WTC11 (cell line): ENCODE measurements at places on chromosomes 3 and 15. TPM values are rescaled to one million over a fixed set of nuclear protein-coding genes. Genes with fewer than 3 reads are reported as not detected.

The LRRIQ4 gene
- total RNA-seq = 0.09 to 0.34 TPM (median 0.18 TPM) in 3 replicates

The AHSG gene
- total RNA-seq = 1.5 to 1.9 TPM (median 1.8 TPM) in 3 replicates

The ASB14 gene
- total RNA-seq = not detected in 3 replicates

The SMCO1 gene
- not detected in 3 replicates for total RNA-seq

The CSTA gene
- total RNA-seq = not detected in 3 replicates

GRCh38 chr3:71486831-71487230 lies 96.7 kb downstream of the FOXP1 start:
- DNase-seq = no peak

DNA sequence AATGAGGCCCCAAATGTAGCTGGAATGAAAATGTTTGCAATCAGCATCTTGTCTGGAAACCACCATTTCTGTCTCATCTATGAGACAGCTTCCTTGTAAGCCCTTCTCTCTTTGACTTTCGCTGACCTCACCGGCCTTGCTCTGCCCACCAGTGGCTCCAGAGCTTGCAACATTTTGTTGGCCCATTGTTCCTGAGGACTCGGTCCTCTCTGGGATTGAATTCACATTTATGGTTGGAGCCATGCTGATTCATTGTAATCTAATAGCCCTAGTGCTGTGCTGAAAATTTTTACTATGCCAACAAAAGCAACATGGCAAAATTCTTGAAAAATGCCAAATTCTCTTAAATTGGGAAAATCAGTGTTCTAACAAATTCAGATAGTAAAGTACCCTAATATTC lies 37.2 kb downstream of the ABHD5 start:
- DNase-seq = no peak

- no peak for DNase-seq
Measured at GRCh38 chr3:7573330-7573729, 712.4 kb downstream of the GRM7 start.

- DNase-seq = no peak
Measured at GRCh38 chr15:73293773-73294172, 75.0 kb downstream of the HCN4 start.

DNA sequence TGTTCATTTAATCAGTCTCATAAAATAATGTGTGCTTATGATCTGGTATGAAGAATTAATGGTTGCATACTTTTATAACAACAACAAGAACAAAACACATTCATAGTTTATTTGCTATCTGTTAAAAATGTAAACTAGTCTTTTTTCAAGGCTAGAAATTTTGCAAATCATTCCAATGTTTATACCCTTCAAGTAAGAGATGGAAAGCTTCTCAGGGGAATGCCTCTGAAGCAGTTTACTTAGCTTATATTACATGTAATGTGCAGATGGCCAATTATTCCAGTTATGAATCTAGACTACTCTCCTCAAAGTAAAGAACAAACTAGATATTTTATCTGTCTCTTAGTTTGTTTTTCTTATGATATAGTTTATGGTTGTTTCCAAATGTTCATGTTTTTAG lies 575.4 kb downstream of the NAALADL2 start:
- DNase-seq = no peak

GRCh38 chr15:88756521-88756920 lies 46.7 kb upstream of the ACAN start:
- no peak for DNase-seq

DNA sequence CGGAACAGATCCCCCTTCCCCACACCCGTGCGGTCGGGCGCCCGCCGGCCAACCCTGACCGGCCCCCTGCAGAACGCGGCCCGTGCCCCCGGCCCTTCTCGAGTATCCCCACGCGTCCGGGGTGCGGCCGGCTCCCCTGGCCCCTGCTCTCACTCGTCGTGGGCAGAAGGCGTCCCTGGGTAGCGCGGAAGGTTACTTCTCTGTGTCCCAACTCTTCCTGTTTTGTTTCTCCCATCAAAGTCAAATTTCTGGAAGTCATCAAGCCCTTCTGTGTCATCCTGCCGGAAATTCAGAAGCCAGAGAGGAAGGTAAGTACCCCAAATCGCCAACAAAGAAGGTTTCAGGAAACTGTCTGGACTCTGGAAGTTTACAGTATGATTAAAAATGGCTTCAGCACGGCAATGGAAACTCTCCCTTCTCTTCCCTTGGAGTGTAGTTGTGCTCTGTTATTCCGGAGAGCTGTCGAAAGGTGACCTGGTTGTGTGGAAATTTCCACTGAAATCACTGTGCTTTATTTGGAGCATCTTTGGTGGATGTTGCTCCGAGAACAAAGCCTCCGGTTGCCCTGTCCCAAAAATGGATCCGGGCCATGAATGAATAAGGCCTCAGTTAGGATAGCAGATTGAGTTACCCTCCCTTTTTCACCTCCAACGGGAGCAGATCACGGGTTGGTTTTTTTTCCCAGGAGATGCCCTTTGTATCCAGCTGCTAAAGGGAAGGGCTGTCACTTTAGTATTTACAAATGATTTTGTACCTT lies 536 bp downstream of the SEC61A1 start:
- no peak for DNase-seq

GRCh38 chr3:171186817-171187500 lies 160.4 kb upstream of the SLC2A2 start:
- no peak for DNase-seq

DNA sequence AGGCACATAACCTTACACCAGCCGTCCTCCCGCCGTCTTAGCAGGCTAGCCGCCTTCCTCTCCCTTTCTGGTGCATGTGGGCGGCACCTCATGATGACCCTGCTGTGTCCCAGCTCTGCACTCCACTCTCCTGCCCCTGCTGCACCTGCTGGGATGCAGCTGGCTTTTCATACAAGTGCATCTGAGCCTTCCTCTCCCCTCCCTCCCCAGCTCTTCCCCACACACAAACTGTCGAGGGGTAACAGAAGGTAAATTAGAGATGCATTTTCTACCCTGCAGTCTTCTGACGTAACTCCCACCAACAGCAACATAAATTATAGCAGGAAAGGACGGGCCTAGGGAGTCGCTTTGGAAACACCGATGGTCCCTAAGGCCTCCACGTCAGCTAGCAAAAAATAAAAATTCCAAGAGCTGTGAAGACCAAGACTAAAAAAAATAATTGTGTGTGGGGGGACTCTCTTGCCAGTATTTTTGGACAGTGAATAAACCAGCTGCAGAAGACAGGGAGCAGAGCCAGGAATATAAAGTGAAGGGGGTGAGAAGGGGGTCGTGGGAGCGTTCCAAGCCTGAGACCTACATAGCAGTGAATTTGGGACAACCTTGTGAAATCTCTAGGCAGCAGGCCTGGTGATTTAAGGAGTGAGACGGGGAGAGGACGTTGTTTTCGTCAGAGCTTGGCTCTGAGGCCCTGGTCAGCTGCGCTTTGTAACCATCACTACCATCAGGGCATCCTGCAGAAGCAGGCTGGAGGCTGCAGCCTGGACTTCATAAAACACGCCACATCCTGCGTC lies 216.2 kb downstream of the ADAMTS17 start:
- DNase-seq = no peak

DNA sequence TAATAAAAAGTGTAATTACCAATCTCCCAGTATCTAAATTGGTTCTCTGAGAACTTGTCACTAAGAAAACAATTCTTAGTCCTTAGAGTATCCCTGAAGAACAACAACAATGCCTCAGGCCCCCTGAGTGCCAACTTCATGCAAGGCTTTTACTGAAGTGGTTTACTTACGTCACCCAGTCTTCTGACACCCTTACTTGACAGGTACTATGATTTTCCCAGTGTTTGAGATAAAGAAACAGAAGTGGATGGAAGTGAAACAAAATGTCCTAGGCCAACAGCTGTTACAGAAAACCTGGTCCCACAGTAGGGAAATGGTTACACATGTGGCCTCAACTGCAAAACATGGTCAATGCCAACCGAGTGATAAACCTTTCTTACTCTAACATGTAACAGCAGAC lies 331.1 kb downstream of the FOXP1 start:
- no peak for DNase-seq

GRCh38 chr15:98554272-98555172 lies 93.8 kb upstream of the IGF1R start:
- DNase-seq = no peak

GRCh38 chr15:58043192-58043903 lies 22.2 kb downstream of the ALDH1A2 start:
- peak; percentile 29 for DNase-seq

DNA sequence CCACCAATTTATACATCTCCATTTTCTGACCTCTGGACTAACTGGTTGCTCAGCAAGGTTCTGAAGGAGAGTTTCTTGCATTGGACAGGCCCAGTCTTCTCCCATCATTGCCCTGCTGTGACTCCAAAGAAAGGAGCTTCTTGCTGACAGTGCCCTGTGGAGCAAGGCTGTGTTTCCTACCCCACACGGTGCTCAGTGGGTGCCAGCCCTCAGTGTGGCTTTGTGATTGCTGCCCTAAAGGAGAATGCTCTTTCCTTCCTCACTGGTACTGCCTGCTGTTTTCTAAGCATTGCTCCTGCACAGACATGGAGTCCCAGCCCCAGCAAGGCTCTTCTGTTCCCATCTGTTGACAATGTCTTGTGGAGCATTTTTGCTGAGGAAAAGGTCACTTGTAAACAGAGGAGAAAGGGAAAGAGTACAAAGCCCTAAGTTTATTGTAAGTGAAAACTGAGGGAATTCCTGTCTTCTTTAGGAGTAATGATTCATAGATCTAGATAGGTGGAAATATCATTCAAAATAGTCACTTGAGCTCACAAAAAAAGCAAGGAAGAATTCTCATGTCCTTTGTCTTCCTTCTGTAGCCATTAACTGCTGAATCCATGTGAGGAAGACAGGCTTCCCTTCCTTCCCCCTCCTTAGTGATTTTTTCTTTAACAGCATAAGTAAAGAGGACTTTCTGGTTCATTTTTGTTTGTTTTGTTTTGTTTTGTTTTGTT lies 62.9 kb downstream of the HMG20A start:
- no peak for DNase-seq

- DNase-seq = no peak
Measured at GRCh38 chr3:132134611-132135010, 99.8 kb upstream of the CPNE4 start.

DNA sequence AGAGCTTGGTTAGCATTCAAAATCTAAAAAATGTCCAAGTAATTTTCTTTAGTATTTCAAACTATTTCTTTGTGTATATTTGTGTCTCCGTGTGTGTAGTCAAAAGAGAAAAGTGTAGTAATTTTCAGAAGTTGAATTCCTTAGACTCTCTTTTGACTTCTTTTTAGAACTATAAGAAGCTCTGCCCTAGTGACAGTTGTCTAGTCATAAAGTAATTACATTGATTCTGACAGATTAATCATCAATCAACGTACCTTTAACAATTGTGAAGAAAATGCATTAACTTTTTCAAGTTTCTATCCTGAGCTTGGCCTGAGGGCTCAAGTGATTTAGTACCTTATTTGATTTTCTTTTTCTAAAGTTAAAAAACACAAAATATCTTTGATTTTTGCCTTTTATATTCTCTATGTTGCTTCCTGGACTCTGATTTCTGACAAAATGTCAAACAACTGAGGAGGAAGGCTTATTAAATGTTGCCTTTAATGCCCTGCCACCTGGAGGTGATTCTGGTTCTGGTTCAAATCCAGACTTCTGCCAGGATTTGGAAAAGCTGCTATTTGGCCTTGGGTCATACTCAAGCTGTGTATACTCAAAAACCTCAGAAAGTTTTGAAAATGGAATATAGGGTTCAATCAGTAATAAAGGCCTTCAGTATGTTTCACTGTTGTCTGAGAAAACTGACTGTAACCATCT lies 653.6 kb downstream of the NSUN3 start:
- peak; percentile 9 for DNase-seq

DNA sequence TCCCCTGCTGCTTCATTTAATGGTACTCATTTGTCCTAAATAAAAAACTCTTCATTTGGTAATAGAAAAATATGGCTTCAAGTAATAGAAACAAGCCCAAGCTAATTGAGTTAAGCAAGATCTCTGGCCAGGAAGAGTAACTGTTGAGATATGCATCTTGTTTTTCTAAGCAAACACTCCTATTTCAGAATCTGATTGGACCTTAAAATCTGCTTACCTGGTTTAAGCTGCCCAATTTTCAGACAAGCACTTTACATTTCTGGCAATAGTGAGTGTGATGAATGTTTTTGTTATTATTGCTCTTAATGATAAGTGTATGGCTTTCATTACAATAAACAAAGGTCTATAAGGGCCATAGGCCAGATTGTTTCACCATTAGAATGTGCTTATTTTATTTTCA lies 86.2 kb downstream of the CMSS1 start:
- DNase-seq = no peak

DNA sequence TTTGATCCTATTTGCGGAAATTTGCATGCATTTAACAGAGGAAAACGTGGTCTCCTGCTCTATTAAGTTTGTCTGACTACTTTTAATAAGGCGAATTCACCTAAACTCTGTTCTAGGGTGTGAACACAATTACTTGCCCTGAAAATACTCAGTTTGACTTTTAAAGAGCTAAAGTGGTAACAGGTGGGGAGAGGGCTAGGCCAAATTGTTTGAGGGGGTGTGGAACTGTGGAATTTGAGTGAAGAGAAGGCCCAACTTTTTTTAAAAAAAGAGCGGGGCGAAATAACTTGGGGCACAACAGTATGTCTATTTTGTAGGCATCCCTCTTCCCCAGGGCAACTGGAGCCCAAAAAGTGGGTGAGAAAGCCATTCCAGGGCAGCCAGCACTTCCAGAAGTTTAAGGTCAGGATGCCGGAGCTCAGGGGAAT lies 580 bp upstream of the FXR1 start:
- DNase-seq = no peak

- DNase-seq = no peak
Measured at GRCh38 chr3:36942638-36943248, 2.1 kb downstream of the TRANK1 start.

DNA sequence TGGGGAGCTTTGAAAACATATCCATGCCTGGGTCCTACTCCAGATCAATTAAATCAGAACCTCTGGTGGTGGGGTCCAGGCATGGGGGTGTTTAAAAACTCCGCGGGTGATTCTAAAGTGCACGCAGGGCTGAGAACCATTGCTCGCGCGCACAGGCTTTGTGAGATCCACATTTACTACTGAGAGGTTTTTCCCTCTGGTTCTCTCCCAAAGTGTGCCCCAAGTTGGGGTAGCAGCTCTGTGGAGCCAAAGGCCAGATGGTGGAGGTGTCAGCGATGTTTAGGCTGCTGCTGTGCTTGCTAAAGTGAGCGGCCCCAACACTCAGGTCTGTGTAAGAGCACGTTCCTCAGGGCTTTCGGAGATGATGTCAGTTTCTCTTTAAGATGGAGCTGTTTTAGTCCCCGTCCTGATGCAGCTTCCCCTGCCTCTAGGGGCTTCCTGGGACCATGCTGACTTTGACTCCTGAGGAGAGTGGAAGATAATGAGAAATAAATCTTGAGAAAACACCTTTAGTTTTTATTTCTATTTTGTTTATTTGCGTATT lies 13.4 kb upstream of the MAGEF1 start:
- DNase-seq = no peak

DNA sequence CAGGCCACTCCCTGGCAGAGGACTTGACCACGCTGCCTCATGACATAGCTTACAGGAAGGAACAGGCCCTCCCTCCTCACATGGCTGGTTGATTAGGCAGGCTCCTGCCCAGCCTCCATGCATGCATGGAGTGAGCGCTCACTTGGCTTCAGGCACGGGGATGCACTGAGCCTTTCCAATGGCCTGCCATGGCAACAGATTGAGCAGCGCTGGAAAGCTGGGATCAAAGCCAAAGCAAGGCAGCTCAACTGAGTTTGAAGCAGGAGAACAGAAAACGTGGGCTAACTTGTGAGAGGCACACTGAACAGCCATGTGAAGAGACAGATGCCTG lies 5.9 kb upstream of the GRAMD2A start:
- DNase-seq = no peak
